NCI-H1105 (cell line): ENCODE measurements at places on chromosomes 3 and 15.

DNA sequence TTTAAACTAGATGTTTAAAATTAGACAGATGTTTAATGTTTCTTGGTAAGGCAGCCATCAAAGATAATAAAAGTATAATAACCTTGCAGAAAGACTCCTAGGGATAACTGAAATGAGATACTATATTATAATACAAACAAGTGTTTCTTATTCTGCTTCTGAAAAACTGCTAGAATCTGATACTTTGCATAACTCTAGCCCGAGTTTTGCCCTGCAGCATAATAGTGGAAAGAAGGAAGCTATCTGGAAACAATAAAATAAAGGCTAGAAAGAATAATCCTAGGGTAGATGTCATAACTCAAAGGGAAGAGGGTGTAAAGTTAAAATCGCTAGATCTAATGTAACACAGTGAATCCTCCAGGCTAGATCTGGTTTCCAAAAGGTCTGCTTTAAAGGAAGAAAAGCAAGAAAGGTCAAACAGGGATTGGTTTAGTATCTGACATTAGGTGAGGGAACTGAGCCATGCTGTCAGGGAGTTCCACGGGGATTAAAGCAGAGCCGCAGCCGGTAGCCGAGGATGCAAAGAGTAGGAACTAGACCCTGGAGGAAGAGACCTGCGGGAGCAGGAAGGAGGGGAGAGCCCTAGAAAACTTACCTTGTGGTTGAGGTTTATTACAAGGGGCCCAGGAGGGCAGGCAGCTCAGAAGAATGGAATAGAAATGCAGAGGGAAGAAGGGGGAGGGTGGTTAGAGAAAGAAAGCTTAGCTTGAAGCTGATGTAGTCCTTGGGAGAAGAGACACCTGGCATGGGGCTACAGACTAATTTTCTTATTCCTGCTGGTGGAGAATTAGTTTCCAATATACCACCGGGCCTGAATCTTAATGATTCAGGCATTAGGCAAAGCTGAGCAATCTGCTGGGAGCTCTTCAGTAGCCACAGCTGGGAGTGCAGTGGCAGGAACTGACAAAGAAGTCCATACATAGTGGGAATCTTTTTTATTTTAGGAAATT, 46.1 kb upstream of the TUSC7 start:
- DNase-seq = no peak

DNA sequence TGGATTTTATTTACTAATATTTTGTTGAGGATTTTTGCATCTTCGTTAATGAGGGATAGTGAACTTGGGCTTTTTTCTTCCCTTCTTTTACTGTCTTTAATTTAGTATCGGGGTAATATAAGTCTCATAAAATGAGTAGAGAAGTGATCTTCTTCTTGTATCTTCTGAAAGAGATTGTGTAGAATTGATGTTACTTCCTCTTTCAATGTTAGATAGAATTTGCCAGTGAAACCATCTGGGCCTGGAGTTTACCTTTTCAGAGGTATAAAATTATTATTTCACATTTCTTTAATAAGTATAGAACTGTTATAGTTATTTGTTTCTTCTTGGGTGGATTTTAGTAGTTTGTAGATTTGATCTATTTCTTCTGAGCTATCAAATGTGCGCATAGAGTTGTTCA, 7.8 kb downstream of the HESX1 start:
- DNase-seq = no peak

DNA sequence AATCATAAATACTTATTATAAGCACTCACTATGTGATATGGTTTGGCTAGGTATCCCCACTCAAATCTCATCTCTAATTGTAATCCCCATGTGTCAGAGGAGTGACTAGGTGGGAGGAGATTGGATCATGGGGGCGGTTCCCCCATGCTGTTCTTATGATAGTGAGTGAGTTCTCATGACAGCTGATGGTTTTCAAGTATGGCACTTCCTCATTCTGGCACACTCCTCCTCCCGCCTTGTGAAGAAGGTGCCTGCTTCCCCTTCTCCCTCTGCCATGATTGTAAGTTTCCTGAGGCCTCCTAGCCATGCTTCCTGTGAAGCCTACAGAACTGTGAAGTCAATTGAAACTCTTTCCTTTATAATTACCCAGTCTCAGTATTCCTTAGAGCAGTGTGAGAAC, 53.3 kb upstream of the CHMP2B start:
- no peak for DNase-seq

DNA sequence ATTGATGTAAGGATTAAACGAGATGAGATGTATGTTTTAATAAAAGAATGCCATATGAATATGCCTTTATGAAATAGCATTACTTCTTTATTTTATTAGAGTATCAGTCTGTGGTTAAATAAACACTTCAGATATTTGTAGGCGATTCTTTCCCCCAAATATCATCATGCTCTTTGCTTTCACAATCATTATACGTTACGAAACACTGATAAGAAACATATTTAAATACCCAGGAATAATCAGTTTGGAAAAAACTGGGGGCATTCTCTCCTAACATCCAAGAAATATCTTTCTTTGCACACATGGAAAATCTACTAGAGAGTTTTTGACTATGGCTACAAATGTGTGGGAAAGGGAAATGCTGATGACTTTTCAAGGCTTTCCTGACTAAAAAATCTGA, 4.4 kb upstream of the PLAAT1 start:
- no peak for DNase-seq

DNA sequence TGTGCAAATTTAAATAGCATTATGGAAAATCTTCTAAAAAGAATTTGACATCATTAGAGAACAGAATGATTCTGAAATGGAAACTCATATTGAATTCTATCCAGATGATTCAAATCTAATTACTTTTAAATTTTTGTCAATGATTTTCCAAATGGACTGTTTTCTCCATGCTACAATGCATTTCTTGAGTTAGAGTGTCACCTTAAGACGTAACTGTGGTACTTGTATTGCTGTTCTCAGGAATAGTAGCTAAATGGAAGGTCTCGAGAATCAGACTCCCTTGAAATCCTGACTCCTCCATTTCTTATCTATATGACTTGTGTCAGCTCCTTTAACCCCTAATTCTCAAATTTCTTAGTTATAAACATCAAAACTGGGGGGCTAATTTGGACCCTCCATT, 102.3 kb downstream of the P2RY1 start:
- no peak for DNase-seq

- no peak for DNase-seq
These were observed 26.6 kb downstream of the ACKR4 start for GRCh38 chr3:132623646-132624045.

DNA sequence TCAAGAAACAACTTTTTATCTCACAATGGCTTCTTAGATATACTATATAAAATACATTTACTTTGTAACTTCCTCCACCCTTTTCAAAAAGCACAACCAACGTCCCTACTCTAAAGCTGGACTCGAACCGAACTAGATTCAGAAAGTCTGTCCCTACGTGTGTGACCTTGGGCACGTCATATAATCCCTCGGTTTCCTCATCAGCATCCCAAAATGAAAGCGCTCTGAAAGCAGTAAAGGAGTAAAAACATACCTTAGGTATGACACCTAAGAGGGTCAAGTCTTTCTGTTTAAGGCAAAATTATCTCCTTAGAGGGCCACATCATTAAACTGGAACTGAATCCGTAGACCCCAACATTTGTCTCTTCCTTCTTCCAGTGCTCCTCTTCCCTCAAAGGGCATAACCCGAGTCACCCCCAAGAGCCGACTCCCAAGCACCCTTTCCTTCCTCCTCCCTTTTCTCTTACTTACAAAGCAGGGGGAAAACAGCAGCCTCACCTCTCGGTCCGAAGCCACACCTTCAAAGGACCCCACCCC, 663 bp downstream of the PDCD10 start:
- DNase-seq = no peak

GRCh38 chr3:49386056-49386756, 25.6 kb downstream of the RHOA start:
- DNase-seq = no peak

GRCh38 chr3:112000367-112000771, 1.6 kb downstream of the TAGLN3 start:
- no peak for DNase-seq

DNA sequence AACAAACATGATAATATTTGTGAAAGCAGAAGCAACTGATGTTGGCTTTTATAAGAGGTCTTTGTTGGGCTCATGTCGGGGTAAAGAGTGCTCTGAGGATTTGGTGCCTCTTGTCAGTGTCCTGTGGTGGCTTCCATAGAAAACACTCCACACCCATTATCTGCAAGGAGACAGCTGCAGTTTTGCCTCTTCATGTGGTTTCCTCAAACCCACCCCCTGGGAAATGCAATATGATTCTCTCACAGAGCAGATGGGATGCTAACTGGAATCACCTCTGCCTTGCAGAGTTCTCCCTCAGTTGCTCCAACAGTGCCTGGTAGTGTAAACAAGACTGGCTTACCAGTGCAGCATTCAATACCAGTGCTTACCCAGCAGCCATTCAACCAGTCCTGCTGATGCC, 771.4 kb upstream of the CFAP20DC start:
- no peak for DNase-seq

- peak; percentile 93 for DNase-seq
These were observed 139.6 kb downstream of the RBPMS2 start for GRCh38 chr15:64635499-64636495.

DNA sequence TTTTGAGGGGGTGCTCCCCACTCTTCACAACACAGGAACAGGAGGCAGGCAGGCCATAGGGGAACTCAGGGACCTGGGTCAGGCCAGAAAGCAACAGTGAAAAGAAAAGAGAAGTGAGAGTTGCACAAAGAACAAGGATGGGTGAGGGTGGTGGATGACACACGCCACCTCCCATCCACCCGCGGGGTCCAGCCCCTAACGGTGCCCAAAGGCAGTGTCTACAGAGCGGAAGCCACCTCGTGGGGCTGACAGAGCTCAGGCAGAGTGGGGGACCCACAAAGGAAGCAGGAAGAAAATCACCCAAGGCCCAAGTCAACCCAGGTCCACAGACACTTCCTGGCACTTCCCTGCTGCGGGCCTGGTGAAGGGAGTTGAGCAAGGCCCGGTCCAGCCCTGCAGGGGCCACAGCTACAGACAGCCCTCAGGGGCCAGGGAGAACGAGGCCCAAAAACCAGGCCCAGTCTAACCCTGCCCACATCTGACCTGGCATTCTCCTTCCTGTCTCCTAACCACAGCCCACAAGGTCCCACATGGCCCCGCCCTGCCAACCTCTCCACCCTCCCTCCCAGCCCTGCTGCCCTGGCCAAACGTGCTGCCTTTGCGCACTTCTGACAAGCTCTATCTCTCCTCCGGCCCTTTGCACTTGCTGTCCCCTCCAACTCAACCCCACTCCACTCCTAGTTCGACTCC, 5.9 kb downstream of the NUP210 start:
- no peak for DNase-seq
